ENCODE measurements at places on chromosomes 13 and 19.

- no peak for DNase-seq
Observed at GRCh38 chr13:27450921-27451471, 632 bp upstream of the MTIF3 start.

GRCh38 chr19:12833738-12834565 is 427 bp downstream of the RTBDN start:
- DNase-seq, result peak; percentile 43

GRCh38 chr13:25088562-25089221 is 7.2 kb upstream of the PABPC3 start:
- no peak for DNase-seq

DNA sequence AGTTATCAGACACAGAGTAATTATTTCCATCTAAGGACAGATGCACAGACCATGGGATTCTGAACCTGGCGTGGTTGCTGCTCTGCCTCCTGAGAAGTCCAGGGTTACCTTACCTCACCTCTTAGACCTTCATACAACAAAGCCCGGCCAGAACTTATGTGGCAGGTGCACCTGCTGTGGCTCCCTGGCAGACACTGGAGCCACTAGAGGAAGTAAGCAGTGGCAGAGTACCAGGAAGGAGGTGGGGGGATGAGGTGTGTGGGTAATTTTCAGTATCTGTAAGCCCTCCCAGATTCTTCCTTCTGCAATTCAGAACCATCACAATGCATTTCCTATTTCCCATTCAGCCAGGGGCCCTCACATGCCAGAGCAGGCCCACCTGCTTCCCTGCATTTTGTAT is 106.1 kb upstream of the DOCK9 start:
- no peak for DNase-seq

DNA sequence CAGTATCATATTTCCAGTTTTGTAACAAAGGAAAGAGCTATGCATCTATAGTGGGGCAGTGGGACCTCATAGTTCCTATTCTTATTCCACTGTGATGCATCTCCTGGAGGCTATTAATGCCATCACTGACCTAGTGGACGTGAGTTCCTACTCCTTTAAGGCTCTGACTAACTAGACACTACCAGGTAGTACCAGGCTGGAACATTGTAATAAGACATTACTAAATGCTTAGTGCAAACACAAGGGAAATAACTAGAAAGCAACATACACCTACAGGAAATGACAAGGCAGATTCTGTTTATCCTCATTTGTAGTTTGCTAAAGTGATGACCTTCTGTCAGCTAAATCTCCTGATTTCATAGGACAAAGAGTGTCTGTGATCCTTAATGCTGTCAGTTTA is 192.5 kb downstream of the POSTN start:
- DNase-seq, result no peak

- DNase-seq, result no peak
Observed at GRCh38 chr19:33724721-33725060, 72.0 kb upstream of the KCTD15 start.

DNA sequence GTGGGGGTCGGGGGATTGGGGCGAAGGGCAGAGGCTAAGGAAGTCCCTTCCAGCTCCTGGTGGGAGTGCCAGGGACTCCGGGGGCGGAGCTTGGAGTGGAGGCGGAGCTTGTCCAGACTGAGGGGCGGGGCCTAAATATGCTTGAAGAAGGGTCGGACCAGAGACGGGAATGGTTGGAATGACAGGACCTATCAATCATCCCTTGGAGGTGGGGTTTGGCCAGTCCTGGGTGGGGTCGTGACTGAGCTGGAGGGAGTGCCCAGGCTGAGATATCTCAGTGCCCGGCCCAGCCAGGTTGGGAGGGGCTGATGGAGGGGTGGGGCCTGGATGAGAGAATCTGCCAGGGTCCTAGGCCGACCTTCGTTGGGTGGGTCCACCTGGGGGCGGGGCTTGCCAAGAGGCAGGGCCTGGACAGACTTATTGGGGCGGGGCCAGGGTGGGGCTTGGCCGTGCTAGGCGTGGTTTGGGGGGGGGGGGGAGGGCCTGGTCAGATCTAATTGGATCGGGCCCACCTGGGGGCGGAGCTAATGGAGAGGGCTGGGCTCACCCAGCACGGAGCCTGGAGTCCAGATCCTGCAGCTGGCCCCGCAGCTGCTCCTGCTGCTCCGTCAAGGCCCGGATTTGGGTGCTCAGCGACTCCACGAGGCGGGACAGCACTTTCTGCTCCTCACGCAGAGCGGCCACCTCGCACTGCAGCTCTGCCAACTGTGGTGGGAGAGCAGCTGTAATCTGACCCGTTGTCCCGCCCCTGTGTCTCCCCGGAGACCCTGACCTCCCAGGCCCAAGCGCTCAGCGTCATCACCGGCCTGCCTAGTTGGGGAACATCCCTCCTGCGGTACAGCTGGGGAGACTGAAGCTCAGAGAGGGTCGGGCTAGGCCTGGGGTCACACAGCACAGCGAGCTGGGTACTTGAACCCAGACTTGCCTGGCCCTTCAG is 2.6 kb upstream of the WIZ start:
- DNase-seq, result no peak

DNA sequence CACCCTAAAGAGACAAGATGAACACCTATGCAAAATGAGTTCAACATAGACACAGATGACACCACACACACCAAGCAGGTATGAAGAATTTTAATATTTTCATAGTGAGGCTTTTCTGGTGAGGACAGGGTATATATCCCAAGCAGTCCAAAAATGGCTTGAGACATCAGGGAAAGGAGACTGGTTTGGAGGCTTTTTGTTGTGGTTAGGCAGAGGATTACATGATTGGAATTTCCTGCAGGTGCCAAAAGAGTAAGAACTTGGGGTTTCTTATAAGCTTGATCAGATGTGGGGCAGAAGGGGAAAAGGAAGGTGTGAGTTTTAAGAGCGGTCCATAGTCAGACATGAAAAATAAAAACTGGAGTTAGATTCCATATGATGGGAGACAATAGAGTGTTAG is 420.8 kb upstream of the SLITRK1 start:
- no peak for DNase-seq

DNA sequence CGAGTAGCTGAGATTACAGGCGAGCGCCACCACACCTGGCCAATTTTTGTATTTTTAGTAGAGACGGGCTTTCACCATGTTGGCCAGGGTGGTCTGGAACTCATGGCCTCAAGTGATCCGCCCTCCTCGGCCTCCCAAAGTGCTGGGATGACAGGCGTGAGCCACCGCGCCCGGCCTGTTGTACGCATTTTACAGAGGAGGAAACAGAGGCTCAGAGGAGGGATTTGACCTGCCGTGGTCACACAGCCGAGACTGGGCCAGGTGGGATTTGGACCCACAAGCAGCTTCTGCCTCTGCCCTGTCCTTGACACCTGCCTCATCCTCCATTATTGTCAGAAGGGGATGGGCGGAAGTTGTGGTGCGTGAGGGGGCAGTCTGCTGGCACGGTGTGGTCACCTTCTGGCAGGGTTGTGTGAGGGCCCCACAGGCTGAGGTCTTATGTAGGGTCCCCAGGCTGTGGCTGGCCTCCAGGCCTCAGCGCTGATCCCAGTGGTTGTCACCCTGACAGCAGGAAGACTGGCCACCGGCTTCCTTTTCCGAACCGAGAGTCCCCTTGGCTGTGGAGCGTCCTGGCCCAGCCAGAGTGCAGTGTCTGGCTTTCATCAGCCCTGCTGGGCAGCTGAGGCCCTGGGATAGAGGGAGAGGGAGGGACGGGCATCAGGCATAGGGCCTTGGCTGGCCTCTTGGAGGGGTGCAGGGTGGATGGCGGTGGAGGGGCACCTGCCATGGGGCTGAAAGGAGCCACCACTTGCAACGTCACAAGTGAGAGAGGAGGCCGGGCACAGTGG is 20.3 kb downstream of the NFIC start:
- DNase-seq, result no peak

- DNase-seq, result no peak
Observed at GRCh38 chr19:15253513-15253912, 21.3 kb upstream of the EPHX3 start.

GRCh38 chr19:21850656-21851255 is 14.8 kb upstream of the ZNF43 start:
- no peak for DNase-seq

GRCh38 chr19:43765109-43765876 is 10.5 kb upstream of the SMG9 start:
- peak; percentile 94 for DNase-seq

- peak; percentile 57 for DNase-seq
Observed at GRCh38 chr19:17718947-17719711, at the start of gene MAP1S. Gene MAP1S (plus strand): TSS chr19:17719480. CDS start chr19:17719503, 23 bp downstream.

GRCh38 chr19:50896591-50897190 is 14.5 kb downstream of the KLK4 start:
- DNase-seq, result no peak

DNA sequence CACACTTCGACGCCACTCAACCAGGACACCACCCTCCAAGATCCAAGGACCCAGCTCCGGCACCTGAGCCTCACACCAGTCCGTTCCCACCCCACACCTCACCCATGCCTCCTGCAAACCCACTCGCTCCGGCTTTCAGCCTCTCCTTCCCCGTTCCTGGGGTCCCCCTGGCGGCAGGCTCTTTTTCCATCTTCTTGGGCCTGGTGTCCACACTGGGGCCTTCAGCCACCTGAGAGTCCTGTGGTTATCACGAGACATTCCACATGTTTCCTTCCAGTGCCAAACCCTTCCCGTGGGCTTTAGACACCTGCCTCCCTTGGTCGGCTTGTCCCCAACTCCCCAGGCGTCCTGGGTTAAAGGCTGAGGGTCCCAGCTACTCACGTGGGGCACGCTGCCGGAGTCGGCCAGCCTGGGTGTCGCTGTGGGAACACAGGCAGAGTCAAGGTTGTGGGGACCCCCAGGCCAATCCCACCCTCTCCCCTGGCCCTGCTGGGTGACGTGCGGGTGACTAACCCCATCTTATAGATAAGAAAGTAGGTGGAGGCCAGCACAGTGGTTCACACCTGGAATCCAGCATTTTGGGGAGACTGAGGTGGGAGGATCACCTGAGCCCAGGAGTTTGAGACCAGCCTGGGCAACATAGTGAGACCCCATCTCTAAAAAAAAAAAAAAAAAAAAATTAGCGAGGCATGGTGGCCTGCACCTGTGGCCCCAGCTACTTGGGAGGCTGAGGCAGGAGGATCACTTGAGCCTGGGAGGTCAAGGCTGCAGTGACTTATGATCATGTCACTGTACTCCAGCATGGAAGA is 1.9 kb downstream of the JSRP1 start:
- no peak for DNase-seq

GRCh38 chr13:99347911-99348451 is 40.8 kb upstream of the GPR183 start:
- DNase-seq, result no peak

GRCh38 chr19:50850738-50851137 is 4.0 kb upstream of the KLK3 start:
- DNase-seq, result no peak

- DNase-seq, result peak; percentile 5
Observed at GRCh38 chr19:44303976-44304568, 753 bp downstream of the ZNF235 start.

DNA sequence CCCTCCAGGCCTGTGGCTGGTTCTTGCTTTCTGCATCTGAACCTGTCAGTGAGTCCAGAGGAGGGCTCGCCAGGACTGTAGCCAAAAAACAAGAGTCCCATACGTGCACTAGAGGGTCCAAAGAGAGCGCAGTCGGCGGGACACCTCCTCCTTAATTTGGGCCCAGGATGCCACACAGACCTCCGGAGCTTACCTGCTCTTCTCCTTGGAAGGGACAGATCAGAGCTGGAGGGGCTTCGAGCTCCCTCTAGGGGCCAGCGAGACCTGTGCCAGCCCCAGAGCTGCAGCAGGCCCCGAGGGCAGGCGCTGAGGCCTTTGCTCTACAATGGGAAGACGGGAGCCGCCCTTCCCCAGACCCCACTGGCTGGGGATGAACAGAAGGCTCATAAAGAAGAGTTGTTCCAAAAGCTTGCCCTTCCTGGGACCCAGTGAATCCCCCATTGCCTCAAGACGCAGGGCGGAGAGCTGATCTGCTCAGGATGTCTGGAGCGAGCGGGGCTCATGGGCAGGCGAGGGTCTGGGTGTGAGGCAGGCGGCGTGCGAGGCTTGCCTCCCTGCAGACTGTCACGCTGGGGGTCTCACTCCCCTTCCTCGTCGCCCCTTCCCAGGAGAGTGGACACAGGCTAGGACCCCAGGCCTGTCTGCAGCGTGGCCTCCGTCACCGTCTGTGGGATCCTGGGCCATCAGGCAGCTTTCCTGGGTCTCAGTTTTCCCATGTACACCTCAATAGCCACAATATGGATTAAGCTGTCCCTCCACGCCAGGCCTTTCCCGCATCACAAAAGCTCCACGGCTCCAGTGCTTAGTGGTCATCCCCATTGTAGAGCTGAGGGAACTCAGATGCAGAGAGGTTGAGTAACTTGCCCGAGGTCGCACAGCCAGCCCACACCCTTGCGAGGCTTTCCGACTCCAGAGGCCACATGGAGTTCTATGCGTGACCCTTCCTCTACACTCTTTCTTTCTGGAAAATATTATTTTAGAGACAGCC is 46.9 kb upstream of the VSTM2B start:
- DNase-seq, result peak; percentile 10

- DNase-seq, result no peak
Observed at GRCh38 chr13:59047546-59047945, 1116.2 kb downstream of the DIAPH3 start.

DNA sequence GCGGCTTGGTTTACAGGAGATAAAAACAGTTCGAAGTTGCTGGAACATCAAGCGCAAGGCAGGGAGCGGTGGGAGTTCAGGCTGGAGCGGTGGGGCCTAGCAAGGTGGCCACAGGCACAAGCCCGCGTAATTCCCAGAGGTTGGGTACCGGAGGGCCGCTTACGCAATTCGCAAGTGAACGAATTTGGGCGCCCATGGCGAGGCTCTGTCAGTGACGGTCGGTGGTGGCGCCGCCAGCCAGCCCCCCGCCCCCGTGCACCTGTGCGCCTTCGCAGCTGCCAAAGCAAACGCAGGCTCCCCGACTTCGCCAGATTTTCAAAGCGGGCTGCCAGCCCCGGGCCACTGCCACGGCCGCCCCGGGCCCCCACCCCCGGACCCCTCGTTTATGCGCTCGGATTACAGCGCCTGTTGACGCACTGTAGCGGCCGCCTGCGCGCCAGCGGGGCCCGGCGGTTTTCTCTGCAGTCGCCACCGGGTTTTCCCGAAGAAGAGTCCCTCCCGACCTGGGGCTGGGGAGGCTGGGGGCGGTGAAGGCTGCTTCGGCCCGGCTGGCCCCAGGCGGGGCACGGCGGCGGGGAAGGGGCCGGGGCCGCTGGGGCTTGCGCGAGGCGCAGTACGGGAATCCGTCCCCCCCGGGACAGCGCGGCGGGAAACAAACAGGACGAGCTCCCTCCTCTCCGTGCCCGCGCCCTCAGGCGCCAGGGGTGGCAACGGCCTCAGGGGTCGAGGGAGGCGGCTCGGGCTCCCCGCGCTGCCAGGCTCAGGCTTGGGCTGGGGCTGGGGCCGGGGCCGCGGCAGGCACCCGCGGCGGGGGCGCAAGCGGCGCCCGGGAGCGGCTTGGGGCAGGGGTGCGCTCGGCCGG is 709 bp downstream of the N4BP2L1 start:
- peak; percentile 68 for DNase-seq

GRCh38 chr13:104740641-104741222 is 1674.5 kb upstream of the SLC10A2 start:
- DNase-seq, result no peak

DNA sequence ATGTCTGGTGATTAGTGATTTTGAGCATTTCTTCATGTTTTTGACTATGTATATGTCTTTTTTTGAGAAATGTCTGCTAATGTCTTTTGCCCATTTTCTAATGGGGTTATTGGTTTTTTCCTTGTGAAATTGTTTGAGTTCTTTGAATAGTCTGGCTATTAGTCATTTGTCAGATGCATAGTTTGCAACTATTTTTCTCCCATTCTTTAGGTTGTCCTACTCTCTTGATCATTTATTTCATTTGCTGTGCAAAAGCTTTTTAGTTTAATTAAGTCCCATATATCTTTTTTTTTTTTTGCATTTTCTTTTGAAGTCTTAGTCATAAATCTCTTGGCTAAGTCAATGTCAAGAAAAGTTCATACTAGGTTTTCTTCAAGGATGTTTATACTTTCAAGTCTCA is 449.8 kb downstream of the DACH1 start:
- no peak for DNase-seq

Measured in stimulated activated naive CD8-positive, alpha-beta T cell treated with anti-CD3 and anti-CD28 coated beads, Interleukin-15, amount 100 ng/mL, for 72 hours (primary cell).